ENCODE measurements at places on chromosomes 6 and 20.

DNA sequence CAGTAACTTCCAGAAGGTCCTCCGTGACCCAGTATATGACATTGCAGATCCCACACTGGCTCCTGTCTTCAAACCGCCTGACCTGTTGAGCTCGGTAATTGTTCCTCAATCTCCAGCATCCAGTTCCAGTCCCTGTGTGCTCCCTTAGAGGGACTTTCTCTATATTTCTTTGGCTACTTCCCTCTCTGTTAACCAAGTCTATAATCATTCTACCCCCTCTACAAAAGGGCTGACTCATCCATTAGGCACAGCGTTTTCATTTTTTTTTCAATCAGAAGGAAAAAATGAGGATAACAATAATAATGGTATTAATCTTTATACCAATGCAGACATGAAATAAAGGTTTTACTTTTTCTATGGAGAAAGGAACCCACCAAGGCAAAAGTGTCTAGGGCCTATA, 69.3 kb downstream of the FAM229B start:
- no peak for DNase-seq

GRCh38 chr6:15465212-15465611, 197.6 kb downstream of the DTNBP1 start:
- no peak for DNase-seq

GRCh38 chr6:37990762-37991525, 171.4 kb downstream of the ZFAND3 start:
- DNase-seq, result no peak

DNA sequence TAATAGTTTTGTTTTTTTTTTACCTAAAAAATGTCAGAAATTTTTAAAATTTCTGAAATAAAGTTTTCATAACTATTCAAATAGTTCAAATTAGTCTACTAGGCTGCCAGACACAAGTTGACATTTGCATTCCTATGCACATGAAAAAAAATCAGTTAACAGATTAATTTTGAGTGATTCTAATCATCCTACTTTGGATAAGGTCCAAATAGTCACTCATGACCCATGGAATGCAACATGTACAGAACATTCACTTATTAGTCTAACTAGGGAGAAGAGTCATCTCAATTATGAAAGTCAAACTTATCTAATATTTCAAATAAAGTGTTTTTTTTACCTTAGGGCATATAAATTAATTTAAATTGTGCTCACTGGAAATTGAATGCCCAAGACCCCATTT, 390.2 kb downstream of the EPM2A start:
- no peak for DNase-seq

- DNase-seq, result no peak
Measured at GRCh38 chr6:29974901-29975560, 32.7 kb downstream of the HLA-A start.
